ENCODE measurements at places on chromosomes 16 and 17. TPM values are rescaled to one million over a fixed set of nuclear protein-coding genes. Genes with fewer than 3 reads are reported as not detected.

Gene SLFN12L
- total RNA-seq, result 0.22 TPM

Gene TNS4
- not detected for total RNA-seq

Gene NACA2
- not detected for total RNA-seq

Gene UTS2R
- 0.44 TPM for total RNA-seq

DNA sequence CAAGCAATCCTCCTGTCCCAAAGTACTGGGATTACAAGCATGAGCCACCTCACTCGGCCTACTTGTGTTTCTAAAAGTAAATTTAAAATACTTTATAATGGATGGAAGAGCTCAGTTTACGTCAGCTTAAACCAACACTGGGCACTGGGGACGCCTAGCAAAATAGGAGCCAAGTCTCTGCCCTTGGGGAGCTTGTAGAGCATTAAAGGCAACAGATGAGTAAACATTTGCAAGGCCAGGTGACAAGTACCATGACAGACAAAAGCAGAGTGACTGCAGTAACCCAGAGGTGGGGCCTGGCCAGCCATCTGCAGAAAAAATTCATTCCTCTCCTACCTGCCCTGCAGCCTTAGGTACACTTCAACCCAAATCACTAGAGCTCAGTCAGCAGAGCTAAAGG lies 12.1 kb upstream of the NLK start:
- no peaks in the 10 kb centered on the region for H3K4me1 ChIP-seq
- no peak for DNase-seq
- no peaks in the 10 kb centered on the region for H3K36me3 ChIP-seq
- no peaks in the 10 kb centered on the region for H3K27me3 ChIP-seq
- no peak overlapping the region for H3K27ac ChIP-seq
- no peak overlapping the region for H3K4me3 ChIP-seq

All from right atrium auricular region (tissue), 2 donors.